ENCODE measurements at places on chromosomes 4 and X.

GRCh38 chr4:80202741-80203553 is 5.6 kb downstream of the PRDM8 start:
- DNase-seq = peak; percentile 69

DNA sequence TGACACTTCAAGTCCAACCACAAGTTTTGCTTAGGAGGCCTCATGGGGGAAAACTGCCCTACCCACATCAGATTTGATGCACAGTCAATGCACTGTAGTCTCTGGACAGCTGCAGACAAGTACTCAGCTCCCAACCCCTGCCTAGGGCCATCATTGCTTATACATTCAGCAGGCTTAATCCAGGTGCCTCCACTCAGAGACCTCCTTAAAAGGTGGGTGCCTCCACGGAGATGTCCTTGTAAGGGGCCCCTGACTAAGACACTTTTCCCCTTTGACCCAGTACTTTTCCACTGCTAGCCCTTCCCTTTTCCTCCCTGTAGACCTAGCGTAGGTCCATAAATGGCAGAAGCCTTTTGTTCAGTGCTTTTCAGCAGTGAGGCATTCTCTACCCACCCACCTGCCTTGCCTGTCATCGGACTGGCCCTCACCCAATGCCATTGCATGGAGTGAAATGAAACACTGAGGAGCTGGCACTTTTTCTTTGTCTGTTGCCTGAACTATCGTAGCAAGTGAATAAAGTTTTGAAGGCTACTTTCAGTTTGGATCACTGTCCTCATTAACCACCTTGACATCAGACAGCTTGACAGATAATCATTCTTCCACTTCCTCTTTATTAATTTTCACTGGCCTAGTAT is 23.8 kb upstream of the PLK4 start:
- no peak for DNase-seq

DNA sequence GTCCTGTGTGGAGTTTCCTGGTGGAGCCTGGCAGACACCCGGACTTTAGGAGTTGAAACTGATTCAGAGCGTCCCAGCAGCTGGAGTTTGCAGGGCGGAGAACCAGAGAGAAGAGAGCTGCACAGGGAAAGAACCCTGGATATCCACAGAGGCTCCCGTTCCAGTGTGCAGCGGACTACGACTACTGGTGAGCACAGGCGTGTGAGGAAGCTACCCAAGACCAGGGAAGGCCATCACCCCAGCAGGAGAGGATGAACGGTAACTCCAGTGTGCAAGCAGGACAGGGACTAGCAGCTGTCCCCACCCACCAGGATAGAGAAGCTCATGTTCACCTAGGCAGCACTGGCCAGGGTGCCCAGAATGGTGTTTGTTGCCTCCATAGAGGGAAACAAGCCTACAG is 2.3 kb downstream of the LAGE3 start:
- DNase-seq = no peak

DNA sequence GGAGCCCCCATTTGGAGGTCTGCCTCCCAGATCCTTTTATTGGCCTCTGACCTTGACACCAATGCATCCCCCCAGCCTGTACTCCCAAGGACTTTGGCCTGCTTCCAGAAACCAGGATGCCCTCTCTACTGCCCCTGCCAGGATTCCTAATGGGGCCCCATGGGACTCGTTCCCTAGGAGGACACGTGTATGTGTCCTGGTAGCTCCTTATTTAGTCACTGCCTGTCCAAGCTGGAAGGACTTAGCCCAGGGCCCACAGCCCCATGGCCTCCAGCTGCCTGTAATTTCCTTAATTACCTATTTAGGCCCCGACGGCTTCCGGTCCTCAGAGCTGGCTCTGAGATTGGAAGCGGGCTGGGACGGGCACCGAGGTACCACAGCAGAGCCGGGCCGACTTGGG is 9.4 kb downstream of the ATP2B3 start:
- no peak for DNase-seq
